ENCODE measurements at places on chromosomes 2 and 18. TPM values are rescaled to one million over a fixed set of nuclear protein-coding genes. Genes with fewer than 3 reads are reported as not detected.

DNA sequence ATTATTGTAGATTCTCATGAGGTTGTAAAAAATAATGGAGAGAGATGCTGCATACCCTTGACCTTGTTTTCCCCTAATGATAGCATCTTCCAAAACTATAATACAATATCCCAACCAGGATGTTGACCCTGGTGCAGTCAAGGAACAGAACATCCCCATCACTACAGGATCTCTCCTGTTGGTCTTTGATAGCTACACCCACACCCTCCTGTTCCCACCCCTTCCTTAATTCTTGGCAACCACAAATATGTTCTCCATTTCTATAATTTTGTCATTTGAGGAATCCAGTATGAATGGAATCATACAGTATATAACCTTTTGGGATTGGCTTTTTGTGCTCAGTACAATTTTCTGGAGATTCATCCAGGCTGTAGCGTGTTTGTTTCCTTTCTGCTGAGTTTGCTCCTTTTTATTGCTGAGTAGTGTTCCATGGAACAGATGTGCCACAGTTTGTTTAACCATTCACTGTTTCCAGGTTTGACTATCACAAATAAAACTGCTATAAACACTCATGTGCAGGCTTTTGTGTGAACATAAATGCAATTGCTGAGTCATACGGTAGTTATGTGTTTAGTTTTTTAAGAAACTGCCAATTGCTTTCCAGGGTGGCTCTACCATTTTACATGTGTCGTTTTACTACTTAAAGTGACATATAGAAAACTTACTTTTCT, 22.2 kb downstream of the MCFD2 start:
- DNase-seq: peak; percentile 60

- DNase-seq: peak; percentile 63
Observed at GRCh38 chr18:2914881-2915240, 68.1 kb downstream of the EMILIN2 start.

GRCh38 chr2:239532859-239533258, 132.0 kb upstream of the HDAC4 start:
- no peak for DNase-seq

GRCh38 chr2:10341193-10341592, 38.5 kb downstream of the HPCAL1 start:
- DNase-seq: no peak

DNA sequence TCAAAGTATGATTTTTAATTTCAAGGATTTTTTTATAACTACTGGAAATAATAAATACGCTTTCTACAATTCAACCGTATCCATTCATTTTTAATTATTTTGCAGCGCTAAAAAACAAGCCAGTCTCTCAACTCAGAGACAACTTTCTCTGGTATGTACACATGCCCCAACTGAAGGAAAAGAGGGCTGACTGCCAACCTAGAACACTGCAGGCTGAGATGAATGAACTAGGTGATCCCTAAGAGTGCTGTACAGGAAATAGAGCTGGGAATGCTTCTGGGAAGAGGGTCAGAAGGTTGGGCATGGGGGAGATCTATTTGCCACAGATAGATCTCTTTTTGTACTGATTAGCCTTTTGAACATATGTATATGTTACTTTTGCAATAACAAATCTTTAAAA, 460.1 kb downstream of the NR4A2 start:
- DNase-seq: no peak

TMEM37 gene
- total RNA-seq: not detected

FLACC1 gene
- total RNA-seq: 2.3 TPM

TUBA4B gene
- total RNA-seq: not detected

- DNase-seq: no peak
Observed at GRCh38 chr2:112674229-112674628, 28.5 kb downstream of the SLC20A1 start.

ZC3H15 gene
- 43.8 TPM for total RNA-seq

- no peak for DNase-seq
Observed at GRCh38 chr2:62415019-62415431, 91.0 kb downstream of the TMEM17 start.

DNA sequence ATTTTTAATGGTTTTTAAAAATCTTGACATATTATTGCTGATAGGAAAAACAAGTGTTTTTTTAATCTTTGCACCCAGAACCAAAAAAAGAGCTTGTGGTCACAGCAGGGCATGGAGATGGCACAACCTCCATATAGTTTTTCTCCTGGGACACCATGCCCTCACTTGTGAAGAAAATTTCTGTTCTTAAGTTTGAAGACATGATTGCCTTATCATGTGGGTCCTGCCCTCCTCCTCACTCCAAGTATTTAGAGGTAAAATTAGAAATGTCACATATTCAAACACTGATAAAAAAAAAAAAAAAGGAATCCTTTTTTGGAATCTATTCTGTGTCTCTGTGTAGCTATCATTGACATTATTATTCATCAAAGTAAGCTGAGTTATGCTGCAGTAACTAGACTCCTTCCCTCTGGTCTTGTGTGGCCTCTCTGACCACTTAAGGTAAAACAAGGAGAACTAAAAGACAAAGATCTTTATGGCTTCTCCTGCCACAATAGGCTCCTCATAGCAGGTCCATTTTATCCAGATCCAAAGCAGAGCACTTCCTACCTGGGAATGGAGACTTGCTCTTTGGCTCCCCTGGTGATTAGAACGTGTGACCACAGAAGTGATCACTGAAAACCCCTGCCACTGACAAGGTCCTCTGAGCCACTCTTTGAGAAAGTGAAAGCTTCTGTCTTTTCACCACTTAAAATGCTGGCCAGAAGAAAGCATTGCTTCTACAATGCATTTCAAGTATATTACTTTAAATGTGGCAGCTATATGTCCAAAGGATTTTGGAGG, 19.8 kb downstream of the ADD2 start:
- DNase-seq: no peak

GRCh38 chr2:1609485-1610095, 134.7 kb downstream of the PXDN start:
- DNase-seq: no peak

TBC1D8 gene
- 3.4 TPM for total RNA-seq

ST6GAL2 gene
- total RNA-seq: not detected

GRCh38 chr2:152173831-152174230, 1.7 kb downstream of the STAM2 start:
- DNase-seq: peak; percentile 18

POTEC gene
- not detected for total RNA-seq

DNA sequence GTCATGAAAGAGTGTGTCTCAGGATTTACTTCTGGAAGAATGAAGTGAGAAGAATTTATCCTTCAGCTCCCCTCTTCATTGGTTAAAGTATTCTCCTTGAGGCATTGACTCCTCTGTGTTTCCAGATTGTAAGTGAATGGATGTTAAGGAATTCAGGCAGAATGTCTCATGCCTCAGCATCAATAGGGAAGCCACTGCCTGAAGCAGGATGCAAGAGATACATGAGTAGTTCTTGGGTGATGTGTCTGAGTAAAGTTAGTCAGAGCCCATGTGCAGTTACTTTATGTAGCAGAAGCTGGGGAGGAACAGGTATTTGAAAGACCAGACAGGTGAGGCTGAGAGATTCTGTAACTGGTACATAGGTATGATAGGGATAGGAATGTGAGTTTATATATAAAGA, 34.0 kb upstream of the TMEFF2 start:
- peak; percentile 32 for DNase-seq

RNF149 gene
- total RNA-seq: 58.1 TPM

DNA sequence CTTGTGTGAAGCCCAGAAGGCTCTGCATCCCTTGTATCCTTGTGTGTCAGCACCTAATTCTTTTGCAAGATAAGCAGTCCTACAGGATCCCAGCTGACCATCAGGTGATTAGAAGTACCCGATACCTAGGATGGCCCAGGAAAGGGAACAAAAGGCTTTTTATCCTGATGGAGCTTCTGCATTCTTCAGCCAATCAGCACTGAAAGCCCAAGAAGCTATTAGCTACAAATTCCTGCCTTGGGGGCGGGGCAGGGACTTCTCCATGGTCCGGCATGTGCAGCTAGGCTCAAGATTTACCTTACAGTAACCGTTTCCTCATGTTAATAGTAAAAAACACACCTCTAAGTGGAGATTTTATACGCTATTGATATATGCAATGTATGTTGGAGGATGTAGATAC, 264.6 kb upstream of the THUMPD2 start:
- DNase-seq: no peak

RND3 gene
- total RNA-seq: 271 TPM

GRCh38 chr2:181814057-181814491, 77.5 kb upstream of the ITPRID2 start:
- DNase-seq: peak; percentile 45

- DNase-seq: no peak
Observed at GRCh38 chr2:227595797-227596196, 2.9 kb upstream of the SCYGR2 start.

DNA sequence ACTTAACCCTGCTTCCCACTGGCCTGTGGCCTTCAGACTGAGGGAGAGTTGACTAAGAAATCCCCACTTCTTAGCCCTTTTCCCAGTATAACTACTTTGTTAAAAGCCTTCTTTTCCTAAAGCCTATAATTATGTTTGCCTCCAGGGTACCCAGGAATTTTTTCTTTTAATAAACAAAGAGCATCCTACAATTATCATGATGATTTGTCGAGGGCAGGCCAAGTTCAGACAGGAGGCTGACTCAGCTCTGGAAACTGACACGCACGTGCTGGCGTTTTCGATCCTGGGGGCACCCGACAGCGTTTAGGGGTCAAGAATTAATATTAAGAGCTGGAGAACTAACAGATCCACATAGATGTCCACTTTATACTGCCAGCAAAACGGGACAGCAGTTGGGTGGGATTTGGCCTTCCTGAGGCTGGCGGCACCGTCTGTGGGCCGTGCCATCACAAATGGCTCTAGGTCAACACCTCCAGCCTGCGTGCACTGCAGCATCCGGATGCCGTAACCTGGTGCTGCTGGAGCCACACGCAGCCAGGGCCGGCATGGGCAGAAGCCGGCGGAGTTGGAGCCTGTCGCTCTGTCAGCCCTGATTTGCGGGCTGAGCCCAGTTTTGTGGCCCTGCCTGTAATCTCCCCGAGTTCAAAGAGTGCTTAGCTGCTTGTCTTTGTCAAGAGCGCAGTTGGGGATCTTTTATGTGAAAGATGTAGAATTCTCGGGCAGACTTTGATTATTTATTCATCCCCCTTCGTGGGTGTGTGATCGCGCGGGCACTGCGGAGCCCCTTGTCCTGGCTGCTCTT, 191.0 kb downstream of the GLI2 start:
- DNase-seq: no peak

- DNase-seq: no peak
Observed at GRCh38 chr2:53646788-53647187, 120.8 kb upstream of the CHAC2 start.

DNA sequence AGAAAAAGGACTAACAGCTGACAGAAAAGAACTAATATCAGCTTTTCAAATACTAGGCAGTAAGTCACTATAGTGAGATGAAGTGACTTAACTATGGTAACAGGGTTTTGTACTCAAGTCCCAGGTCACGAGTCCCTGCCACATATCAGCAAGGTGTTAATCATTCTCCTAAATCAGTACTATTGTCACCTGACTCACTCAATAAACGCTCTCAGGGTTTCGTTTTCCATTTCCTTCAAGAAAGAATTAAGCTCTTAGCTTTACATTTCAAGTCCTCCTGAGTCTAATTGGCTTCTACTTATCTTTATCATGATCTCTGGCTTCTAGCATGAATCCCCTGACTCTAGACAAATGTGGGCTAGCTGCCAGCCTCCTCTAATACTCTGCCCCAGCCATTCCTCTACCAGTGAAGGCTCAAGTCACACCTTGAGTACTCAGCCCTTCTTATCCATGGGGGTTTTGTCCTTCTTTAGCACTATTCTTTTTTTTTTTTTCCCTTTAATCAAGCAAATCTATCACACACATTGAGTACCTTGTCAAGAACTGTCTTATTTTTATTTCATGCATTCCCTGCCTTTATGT, 20.0 kb downstream of the BUB1 start:
- no peak for DNase-seq

GRCh38 chr2:72982781-72983499, 65.6 kb downstream of the EMX1 start:
- no peak for DNase-seq

DNA sequence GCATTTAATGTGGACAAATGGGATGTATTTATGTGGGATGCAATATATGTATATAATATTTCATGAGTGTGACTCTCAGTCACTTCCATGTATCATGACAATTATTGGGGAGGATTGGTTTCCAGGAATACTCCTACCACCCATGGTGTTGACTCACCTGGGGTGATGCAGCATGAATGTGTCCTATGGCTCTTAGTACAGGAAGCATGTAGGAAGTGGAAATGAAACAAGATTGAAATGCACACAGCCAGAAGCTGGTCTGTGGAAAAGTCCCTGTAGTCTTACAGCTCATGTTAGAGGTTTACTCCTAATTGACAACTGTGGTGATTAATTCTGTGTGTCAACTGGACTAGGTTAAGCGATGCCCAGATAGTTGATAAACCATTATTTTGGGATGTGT, 89.3 kb upstream of the HAAO start:
- peak; percentile 73 for DNase-seq

- peak; percentile 68 for DNase-seq
Observed at GRCh38 chr2:164655336-164655735, 34.1 kb upstream of the GRB14 start.

DSG1 gene
- total RNA-seq: not detected

DNA sequence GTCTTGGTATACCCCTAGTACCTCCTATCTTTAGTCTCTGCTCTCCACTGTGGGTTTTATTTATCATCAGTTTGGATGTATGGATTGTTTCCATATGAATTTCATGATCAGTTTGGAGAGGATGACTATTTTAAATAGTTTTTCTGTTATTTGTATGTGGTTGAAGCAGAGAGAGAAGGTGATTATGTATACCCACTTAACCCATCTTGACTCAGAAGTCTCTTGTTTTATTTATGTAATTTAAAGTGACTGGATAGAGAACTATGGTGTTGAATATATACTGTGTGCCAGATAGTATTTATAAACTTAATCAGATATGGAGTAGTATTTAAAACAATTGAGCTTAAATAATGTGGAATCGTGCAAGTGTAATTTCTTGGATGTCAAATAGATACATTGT, 39.9 kb downstream of the SMAD4 start:
- peak; percentile 19 for DNase-seq

SERPINB12 gene
- not detected for total RNA-seq

GRCh38 chr18:23244401-23244800, 109.1 kb downstream of the CABLES1 start:
- no peak for DNase-seq

DNA sequence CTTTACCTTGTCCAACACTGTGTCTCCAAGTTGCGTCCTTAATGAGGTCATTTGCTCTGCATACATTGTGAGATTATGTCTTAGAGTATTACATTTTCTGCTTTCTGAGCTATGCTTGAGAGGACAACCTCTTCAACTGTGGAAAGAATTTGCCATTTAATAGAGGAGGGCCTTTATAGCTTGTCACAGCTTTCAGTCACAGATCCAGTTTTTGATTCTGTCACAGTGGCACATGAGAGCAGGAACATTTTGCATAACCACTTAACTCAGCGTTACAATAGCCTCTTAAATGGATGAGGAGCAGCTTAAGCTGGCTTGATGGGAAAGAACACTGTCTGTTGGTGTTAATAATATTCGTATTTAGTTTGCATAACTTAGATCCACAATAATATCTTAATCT, 63.0 kb downstream of the RHBDD1 start:
- no peak for DNase-seq

DNA sequence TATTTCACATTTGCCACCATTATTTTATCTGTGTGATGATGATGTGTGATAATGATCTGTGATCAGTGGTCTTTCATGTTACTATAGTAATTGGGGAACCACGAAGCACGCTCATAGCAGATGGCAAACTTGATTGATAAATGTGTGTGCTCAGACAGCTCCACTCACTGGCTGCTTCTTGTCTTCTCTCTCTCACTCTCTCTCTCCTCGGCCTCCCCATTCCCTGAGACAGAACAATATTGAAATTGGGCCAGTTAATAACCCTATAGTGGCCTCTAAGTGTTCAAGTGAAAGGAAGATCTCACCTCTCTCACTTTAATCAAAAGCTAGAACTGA, 60.7 kb upstream of the RAPGEF4 start:
- DNase-seq: no peak

GRCh38 chr2:119076713-119077112, 81.8 kb downstream of the C1QL2 start:
- DNase-seq: no peak
